Kasumi-1 (cell line): ENCODE measurements at places on chromosomes 11 and 22.

DNA sequence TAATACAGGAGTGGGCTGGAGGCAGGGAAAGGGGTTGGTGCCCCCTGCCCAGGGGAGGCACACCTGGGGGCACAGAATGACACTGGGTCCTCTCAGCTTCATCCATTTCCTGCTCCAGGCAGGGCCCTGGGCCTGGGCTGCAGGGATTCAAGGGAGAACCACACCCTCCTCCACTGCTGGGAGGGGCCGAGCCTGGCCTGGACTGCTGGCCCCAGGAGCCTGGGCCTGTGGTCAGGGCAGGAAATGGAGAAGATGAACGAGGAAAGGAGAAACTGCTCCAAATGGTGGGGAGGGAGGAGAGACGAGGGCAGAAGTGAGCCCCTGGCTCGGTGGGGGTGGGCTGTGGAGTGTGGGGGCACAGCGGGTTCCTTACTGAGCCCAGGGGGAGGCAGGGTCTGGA, 38.1 kb upstream of the KCNQ1OT1 start:
- DNase-seq: no peak

DNA sequence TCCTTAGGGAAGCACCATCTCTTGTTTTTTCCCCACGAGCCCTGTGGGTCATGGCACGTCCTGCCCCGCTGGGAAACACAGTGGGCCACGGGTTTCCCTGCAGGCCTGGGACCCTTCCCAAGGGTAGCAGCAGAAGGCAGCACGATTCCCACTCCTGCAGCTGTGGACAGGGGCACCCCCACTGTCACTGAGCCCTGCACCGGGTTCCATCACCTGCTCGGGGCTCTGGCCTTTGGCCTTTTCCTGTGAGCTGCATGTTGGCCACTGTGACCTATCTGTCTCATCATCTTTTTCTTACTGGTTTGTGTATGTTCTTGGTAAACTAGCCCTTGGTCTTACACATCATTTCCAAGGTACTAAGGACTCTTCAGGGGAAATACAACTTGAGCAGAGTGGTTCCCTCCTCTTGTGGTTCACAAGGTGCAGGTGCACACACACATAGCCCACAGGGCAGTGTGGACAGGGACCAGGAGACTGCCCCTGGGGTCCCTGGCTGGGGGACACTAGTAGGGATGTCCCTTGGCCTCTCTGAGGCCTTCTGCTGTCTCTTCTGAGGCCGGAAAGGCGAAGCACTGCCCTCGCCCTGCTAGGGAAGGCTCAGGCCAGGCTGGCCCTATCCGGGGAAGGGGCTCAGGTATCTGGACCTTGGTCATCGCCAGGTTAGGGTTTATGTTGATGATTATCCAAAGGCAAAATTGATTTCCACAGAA, 19.0 kb upstream of the TXNRD2 start:
- DNase-seq: no peak

GRCh38 chr11:15568440-15568839, 453.7 kb downstream of the INSC start:
- no peak for DNase-seq

DNA sequence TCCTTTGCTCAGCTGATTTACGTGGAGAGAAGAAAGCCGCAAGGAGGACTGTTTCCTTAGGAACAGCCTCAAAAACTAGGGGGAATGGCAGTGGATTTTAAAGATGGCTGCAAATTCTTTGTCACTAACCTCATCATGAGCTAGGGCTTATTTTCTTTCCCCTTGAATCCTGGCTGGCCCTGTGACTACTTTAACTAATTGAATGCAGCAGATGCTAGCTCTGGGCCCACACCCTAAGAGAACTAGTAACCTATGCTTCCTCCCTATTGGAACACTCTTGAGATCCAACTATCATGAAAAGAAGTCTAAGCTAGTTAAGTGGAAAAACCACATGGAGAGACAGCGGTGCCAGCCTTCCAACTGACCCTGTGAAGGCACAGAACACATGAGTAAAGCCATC, 421.3 kb upstream of the NARS2 start:
- no peak for DNase-seq

DNA sequence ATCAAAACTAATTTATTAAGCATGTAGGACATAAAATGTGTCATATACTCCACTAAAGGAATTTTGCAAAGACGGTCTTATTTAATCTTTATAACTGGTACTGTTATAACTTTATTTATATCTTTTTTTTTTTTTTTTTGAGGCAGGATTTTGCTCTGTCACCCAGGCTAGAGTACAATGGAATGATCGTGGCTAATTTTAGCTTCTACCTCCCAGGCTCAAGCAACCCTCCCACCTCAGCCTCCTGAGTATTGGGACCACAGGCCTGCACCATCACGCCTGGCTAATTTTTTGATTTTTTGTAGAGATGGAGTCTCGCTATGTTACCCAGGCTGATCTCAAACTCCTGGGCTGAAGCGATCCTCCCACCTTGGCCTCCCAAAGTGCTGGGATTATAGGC, 31.4 kb upstream of the PCF11 start:
- no peak for DNase-seq

DNA sequence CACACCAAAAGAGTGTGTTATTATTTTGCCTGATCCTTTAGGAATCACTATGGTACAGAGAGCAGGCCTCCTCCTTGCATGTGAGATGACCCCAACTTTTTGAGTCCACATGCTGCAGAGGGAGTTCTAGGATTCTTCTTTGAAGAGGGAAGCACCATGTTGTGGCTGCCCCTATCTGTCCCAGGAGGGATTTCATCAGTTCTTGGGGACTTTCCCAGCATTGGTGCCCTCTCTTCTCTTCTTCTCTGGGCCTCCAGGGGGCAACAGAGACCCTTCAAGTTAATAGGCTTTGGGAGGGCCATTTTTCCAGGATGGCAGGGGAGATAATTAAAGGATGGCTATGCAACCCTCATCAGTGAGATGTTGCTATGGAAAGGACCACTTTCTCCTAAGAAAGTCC, 3.6 kb downstream of the MMP1 start:
- peak; percentile 54 for DNase-seq

GRCh38 chr11:76035020-76035419, 171.3 kb downstream of the WNT11 start:
- DNase-seq: no peak

DNA sequence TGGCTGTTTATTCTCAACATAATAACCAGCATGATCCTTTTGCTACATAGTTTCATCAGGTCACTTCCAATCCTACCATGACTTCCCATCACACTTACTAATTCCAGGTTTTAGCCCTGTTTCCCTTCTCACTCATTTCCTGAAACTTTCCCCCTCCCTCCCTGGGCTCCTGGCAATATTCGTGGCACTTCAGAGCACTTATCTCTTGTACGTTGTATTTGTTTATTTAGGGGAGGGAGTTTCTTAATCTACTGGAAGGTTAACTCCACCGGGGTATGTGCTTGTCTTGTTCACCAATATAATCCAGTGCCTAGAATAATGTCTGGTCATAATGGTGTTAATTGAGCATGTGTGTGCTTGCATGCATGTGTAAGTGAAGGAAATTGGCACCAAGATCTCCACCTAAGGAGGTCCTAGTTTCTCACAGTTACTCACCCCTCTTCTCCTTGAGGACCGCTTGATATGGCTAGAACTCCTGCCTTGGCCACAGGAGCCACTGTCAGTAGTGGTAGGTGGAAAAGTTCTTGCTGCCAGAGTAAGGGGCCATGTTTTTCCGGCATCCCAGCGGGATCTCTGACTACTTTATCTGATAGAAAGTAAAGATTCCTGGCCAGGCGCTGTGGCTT, 11.7 kb downstream of the EIF3L start:
- no peak for DNase-seq

GRCh38 chr22:39283322-39284141, 35.9 kb downstream of the RPL3 start:
- DNase-seq: no peak

- no peak for DNase-seq
These were observed 51.1 kb upstream of the MUC15 start for GRCh38 chr11:26623076-26623659.
